Esophagus squamous epithelium (tissue), 5 donors: ENCODE measurements at places on chromosomes 2 and 18.

- H3K27ac ChIP-seq = no peak overlapping the region
- H3K4me1 ChIP-seq = peaks cover 4% of the 10 kb centered on the region
- H3K4me3 ChIP-seq = no peak overlapping the region
- no peaks in the 10 kb centered on the region for H3K27me3 ChIP-seq
- no peak for DNase-seq
Measured at GRCh38 chr2:171086352-171087290, 74.1 kb downstream of the TLK1 start.

GRCh38 chr2:219059375-219059724 lies 1.4 kb downstream of the IHH start:
- H3K27ac ChIP-seq = no peak overlapping the region
- H3K4me1 ChIP-seq = peaks cover 40% of the 10 kb centered on the region
- H3K4me3 ChIP-seq = no peak overlapping the region
- peaks cover 99% of the 10 kb centered on the region for H3K27me3 ChIP-seq
- H3K36me3 ChIP-seq = no peaks in the 10 kb centered on the region

- H3K36me3 ChIP-seq = peaks cover 8% of the 10 kb centered on the region
- no peaks in the 10 kb centered on the region for H3K4me1 ChIP-seq
- H3K27ac ChIP-seq = no peak overlapping the region
- DNase-seq = no peak
- no peak overlapping the region for H3K4me3 ChIP-seq
Measured at GRCh38 chr2:188580738-188581137, 289.1 kb downstream of the GULP1 start.

GRCh38 chr2:104562537-104562936 lies 291.4 kb upstream of the POU3F3 start:
- DNase-seq = no peak
- no peak overlapping the region for H3K27ac ChIP-seq
- H3K4me1 ChIP-seq = no peaks in the 10 kb centered on the region
- H3K27me3 ChIP-seq = no peaks in the 10 kb centered on the region
